ENCODE measurements at places on chromosomes 2 and 18. TPM values are rescaled to one million over a fixed set of nuclear protein-coding genes. Genes with fewer than 3 reads are reported as not detected.

DNA sequence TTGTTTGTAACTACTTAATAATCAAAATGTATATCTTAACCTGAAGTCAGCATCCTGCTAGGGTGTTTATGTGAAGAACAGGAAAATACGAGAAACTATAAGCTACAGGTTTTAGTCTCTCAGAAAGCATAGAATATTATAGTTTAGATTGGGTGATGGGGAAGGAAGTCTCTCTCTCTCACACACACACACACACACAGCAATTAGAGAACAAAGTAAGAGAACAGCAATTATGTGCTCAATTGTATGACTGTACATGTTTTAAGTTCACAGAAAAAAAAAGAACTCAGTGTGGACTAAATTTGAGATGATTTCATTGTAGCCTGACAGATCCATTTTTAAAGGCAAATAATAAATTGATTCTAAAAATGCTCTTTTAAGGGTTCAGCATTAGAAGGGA lies 94.3 kb upstream of the ZNF516 start:
- DNase-seq, result no peak

GRCh38 chr2:36409935-36410334 lies 54.4 kb downstream of the CRIM1 start:
- DNase-seq, result no peak

DNA sequence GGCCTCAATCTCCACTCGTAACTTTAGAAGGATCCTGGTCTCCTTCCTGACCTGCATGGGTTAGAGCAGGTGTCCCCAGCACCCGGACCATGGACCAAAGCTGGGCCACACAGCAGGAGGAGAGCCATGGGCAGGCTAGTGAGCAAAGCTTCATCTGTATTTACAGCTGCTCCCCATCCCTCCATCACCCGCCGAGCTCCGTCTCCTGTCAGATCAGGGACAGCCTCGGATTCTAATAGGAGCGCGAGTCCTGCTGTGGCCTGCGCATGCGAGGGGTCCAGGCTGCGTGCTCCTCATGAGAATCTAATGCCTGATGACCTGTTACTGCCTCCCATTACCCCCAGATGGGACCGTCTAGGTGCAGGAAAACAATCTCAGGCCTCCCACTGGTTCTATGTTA lies 297.7 kb upstream of the SALL3 start:
- no peak for DNase-seq

- no peak for DNase-seq
These were observed 427.0 kb upstream of the TNP1 start for GRCh38 chr2:217286833-217287232.

DNA sequence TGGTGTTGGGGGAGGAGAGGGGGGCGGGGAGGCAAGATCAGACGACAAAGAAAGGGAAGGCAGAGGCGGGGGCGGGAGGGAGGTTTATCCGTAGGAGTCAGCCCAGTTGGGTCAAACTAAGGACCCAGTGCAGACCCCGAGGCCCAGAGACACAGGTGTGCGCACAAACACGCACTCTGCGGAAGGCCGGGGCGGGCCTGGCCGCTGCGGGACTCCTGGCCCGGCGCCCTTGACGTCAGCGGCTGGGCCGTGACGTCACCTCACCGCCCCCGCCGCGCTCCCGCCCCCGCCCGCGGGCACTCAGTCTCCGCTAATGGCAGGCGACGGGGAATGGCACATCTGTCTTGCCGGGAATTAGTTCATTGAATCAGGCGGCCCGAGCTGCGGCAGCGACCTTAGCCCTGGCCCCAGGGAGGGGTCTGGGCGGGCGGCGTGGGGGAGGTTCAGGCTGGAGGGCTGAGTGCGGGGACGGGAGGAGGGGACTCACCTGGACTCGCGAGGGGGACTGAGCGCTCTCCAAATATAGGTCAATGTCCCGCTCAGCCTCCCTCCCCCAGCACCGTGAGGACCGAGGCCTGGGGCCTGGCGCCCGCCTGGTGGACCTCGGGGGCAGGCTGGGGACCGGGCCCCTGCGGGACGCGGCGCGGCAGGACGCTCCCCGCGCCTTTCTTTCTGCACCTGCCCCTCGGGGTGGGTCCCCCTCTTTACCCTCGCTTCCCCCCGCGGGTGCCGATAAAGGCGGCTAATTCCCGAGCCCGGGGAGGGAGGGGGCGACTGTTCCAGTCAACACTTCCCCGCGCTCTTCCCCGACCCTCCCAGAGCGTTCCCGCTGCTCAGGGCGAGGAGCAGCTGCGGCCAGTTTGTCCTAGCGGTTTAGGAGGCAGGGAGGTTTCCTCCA lies 15.5 kb upstream of the ECEL1 start:
- DNase-seq, result no peak

GRCh38 chr2:43082111-43082894 lies 144.1 kb downstream of the ZFP36L2 start:
- DNase-seq, result peak; percentile 56

- no peak for DNase-seq
These were observed 450.2 kb downstream of the PLCL1 start for GRCh38 chr2:198254536-198255090.

GRCh38 chr2:165645930-165646831 lies 147.9 kb downstream of the GALNT3 start:
- no peak for DNase-seq

DNA sequence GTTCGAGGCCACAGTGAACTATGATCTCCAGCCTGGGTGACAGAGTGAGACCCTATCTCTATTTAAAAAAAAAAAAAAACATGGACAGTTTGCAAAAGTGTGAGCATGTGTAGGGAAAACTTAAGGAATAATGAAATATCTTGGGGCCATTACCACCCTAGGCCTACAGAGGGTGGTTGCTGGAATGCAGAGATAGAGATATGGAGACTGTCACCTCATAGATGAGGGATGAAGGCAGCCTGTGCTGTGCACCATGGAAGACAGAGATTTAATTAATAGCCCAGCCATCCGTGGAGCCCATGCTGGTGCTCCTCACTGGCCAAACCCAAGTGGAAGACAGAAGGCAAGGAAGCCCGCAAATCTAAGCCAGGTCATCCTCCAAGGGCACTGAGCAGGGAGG lies 16.6 kb upstream of the CEP68 start:
- DNase-seq, result no peak

DNA sequence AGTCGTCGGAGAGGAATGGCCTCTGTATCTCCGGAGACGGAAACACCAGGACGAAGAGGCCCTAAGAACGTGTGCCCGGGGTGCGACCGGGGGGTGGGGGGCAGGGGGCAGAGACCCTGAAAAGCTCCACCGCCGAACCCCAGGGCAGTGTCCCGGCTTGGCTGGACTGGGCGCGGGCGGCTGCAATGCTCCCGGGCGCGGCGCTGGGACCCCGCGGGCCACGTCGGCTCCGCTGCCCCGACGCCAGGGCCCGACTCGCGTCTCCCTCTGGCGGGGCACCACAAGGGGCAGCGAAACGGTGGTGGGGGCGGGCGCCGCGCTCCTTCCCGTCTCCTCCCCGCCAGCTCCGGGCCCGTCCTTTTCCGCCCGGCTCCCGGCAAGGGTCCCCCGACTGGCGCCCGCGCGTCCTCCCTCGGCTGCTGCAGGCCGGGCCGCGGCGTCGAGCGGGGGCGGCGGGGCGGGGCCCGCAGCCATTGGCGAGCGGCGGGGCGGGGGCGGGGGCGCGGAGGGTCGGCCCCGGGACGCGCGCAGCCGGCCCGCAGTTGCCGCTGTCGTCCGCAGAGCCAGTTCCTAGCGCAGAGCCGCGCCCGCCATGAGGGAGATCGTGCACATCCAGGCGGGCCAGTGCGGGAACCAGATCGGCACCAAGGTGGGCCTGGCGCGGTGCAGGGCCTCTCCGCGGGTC lies at the start of gene TUBB6:
TUBB6 (plus strand) TSS at position 541 of the 685 bp plus-strand sequence; CDS start at position 593, 52 bp downstream.
- peak; percentile 81 for DNase-seq

GRCh38 chr2:203690117-203690431 lies 16.4 kb upstream of the CD28 start:
- DNase-seq, result no peak

DNA sequence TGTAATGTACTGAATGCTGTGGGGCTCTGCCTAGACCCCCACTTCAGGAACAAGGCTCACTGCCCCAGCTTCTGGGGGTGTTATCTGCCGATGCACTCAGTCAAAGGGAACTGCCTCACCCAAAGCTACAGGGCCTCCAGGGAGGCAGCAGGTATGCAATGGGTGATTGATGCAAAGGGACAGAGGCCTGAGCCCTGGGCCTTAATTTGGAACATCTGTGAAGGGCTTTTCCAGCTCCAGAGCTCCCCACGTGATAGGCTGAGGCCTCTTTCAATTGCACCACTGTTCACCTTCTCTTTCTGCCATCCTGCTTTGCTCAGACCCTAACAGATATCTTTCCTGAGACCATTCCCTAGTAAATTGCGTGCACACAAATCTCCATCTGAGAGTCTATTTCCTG lies 131.0 kb downstream of the ATL2 start:
- DNase-seq, result no peak

DNA sequence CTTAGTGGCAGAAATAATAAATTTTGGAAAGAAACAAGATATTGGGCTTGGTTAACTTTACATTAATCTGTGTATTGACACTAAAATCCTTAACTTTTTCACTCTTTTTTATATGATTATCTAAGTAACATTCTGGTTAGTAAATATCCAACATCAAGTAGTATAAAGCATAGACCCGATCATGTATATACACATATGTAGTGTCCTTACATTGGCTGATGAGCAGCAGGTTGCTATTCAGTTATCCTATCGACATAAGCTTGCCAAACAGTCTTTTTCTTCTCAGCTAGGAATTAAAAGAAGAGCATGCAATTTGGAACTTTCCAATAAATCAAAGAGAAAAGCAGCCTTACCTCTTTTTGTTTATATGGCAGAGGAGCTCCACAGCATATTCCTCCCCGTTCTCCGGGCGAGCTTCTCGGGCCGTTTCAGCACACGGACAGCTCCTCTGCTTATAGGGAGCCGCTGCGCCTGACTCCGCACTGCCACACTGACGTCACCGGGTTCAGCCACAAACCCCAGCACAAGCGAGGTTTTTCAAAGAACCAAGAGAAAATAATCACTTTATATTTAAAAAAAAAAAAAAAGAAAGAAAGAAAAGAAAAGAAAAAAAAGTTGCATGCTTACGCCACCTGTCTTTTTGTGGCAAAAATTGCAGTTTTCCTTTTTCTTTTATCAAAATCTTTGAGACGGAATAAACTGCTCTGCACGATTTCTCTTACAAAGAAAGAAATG lies at the start of gene SCG2:
SCG2 (minus strand) TSS at position 430 of the 735 bp plus-strand sequence. CDS start 3,079 bp downstream, outside the sequence.
- DNase-seq, result peak; percentile 77

GRCh38 chr18:75257605-75258004 lies 47.0 kb downstream of the TSHZ1 start:
- DNase-seq, result no peak

DNA sequence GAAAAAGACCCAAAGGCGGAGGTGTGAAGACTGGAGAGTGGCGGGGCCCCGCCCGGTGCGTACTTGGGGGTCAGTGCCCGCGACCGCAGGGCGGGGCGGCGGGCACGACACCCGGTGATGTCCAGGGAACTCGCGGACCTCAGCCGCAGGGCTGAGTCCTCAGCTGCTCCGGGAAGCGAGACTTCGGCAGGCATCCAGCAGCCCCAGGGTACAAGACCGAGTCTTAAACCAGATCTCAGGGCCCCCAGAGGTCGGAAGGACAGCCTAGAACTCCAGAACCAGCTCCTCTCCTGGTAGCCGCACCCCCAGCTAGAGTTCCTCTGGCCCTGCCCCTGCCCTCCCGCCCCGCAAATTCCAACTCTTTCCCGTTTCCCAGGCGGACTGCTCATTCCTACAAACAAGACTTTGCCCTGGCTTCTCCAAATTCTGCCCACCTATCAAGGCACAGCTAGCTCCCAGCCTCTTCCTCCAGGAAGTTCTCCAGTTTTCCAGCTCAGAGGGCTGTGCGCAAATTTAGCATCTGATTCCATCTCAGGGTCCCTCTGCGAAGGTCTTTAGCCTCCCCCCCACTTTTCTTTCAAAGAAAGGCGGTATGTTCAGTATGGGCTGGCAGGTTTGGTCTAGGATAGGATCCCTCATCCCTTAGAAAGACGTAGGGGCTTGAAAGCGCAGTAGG lies 26.0 kb upstream of the NOTO start:
- DNase-seq, result no peak

- no peak for DNase-seq
These were observed 284.3 kb upstream of the CXCR4 start for GRCh38 chr2:136402281-136402680.

GRCh38 chr2:67259556-67260342 lies 137.4 kb upstream of the ETAA1 start:
- no peak for DNase-seq

- no peak for DNase-seq
These were observed 19.2 kb upstream of the XPO1 start for GRCh38 chr2:61557381-61557780.

GRCh38 chr2:212777020-212777491 lies 238.5 kb upstream of the ERBB4 start:
- DNase-seq, result no peak

RAB6C gene
- 0.79 TPM for total RNA-seq

NETO1 gene
- total RNA-seq, result 11.6 TPM

UGT1A9 gene
- not detected for total RNA-seq

LINC00305 gene
- not detected for total RNA-seq

DNA sequence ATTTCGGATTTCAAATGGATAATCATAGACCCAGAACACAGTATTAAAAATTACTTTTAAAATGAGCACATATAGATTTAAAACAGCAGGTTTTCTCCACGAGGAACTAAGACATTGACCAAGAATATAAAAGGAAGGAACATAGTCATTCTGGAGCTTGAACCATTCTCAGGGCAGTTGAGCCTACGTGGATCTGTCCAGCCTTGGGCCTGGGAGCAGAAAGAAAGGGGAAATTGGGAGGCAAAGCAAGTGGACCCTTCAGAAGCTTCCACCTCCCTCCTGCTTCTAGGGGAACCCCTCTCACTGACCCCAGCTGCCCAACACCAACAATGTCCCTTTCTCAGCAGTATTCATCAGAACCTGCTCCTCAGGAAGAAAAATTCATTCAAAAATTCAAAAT lies 31.4 kb upstream of the TTC39C start:
- no peak for DNase-seq

DNA sequence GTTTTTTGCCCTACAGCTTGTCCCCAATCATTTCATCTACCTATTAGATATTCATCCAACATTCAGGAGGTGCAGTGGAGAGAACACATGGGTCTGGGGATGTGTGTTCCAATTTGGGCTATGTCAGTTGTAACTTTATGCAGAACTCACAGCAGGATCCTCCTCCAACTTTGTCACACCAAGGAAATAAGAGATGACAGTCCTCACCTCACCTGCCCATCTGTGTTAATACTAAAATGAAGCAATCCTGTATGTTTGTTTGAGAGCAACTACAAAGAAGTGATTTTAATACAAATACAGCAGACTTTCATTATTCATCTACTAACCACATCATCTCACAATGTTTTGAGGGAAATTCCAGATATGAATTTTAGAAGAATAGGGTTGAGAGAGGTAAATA lies 126.7 kb downstream of the ARHGAP15 start:
- DNase-seq, result no peak

GRCh38 chr2:48651158-48651790 lies 33.6 kb downstream of the GTF2A1L start:
- DNase-seq, result no peak
